Esophagus muscularis mucosa (tissue), 4 donors: ENCODE measurements at places on chromosomes 11 and 22. TPM values are rescaled to one million over a fixed set of nuclear protein-coding genes. Genes with fewer than 3 reads are reported as not detected.

- H3K36me3 ChIP-seq = peaks cover 4% of the 10 kb centered on the region
- no peaks in the 10 kb centered on the region for H3K27me3 ChIP-seq
- H3K4me1 ChIP-seq = peaks cover 47% of the 10 kb centered on the region
- peak overlapping the region; percentile 90 for H3K27ac ChIP-seq
- no peak for DNase-seq
- H3K4me3 ChIP-seq = peak overlapping the region; percentile 79
Observed at GRCh38 chr22:46250783-46251125, 661 bp upstream of the CDPF1 start.

- no peaks in the 10 kb centered on the region for H3K4me1 ChIP-seq
- H3K27ac ChIP-seq = no peak overlapping the region
- H3K27me3 ChIP-seq = no peaks in the 10 kb centered on the region
- no peak overlapping the region for H3K4me3 ChIP-seq
Observed at GRCh38 chr11:93560199-93560932, 17.2 kb upstream of the SMCO4 start.

- no peak overlapping the region for H3K27ac ChIP-seq
- H3K27me3 ChIP-seq = no peaks in the 10 kb centered on the region
- DNase-seq = no peak
Observed at GRCh38 chr11:105206633-105207032, 67.1 kb upstream of the CARD18 start.

DNA sequence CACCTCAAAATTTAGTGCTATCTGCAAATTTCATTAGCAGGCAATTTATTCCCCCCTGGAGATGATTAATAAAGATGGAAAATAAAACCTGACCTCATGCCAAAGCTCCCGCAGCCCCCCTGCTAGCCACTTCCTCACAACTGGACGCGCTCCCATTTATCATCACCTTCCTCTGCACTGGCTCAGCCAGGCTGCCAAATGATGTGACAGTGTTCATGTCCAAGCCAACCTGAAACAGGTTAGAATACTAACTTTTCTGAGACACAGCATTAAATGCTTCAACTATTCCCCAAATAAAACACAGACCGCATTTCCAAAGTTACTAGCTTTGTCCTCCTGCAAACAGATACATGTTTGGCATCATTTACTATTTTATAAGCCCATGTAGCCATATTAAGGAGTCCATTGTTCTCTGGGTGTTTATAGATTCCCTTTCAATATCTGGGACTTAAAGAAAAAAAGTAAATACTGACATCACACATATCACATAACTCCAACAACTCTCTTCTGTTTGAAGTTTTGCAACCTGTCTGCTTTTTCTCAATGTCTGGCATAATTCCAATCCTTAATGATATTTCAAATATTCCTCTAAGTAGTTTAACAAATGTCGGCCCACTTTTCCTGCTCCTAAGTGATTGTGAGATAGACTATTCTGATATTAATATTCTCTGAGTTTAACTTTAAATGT is 829.7 kb upstream of the FAT3 start:
- H3K36me3 ChIP-seq = no peaks in the 10 kb centered on the region
- peak overlapping the region; percentile 33 for H3K27ac ChIP-seq
- no peaks in the 10 kb centered on the region for H3K27me3 ChIP-seq
- H3K4me1 ChIP-seq = peaks cover 25% of the 10 kb centered on the region

DNA sequence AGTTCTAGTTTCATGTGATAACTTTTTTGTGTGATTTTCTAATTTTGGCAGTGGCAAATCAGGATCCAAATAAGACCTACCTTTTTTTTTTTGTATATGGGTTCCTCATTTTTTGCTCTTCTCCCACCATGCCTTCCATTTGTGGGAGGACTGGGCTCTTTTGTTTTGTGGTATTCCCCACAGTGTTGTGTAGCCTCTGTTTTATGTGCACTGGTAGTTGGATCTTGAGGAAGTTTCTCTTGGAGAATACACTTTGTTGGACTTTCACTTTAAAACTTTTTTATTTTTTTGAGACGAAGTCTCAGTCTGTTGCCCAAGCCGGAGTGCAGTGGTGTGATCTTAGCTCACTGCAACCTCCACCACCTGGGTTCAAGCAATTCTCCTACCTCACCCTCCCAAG is 39.7 kb downstream of the PPP6R3 start:
- DNase-seq = no peak
- no peak overlapping the region for H3K27ac ChIP-seq
- peaks cover 90% of the 10 kb centered on the region for H3K4me1 ChIP-seq
- H3K27me3 ChIP-seq = no peaks in the 10 kb centered on the region
- no peak overlapping the region for H3K4me3 ChIP-seq

DNA sequence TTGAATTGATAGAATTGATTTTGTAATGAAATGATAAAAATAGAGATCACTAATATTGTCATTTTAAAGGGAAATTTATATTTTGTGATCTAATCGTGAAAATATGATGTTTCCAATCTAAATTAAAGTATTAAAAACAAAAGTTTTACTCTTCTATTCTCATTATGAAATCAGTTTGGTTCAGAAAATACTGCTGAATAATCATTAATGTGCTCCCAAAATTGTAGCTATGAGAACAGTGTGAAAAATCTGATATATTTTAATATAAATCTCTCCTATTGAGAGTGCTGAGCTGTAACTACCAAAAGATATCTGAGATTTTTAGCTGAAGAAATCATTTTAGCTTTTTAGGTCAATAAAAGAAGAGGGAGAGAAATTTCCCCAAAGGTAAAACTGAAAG is 287.5 kb upstream of the ANO3 start:
- no peak overlapping the region for H3K27ac ChIP-seq
- H3K4me3 ChIP-seq = no peak overlapping the region
- H3K4me1 ChIP-seq = no peaks in the 10 kb centered on the region

DNA sequence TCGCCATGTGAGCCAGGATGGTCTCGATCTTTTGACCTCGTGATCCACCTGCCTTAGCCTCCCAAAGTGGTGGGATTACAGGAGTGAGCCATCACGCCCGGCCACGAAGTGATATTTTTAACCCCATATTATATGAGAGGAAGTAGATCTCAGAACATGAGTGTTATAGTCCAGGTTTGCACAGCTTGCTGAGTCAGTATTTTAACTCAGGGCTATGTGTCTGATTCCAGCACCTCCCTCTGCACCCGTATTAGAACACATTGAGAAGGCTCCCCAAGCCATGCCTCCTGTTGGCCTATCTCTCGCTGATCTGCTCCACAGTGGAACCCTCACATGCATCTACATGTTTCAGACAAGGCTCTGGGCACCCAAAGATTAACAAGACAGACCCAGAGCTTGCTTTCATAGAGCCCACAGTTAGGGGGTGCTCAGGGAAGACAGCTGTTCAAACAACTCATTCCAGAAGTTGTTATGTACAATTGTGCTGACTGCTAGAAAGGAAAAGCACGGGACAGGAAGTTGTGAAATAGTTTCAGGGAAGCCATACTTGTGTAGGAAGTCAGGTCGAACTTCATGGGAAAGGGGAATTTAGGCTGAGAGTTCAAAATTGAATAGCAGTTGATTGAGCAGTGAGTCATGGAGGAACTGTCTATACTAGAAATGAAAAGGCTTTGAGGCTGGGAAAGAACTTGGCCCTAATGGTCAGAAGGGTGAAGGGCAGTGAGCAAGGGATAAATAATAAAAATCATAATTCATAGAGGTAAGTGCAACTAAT is 49.3 kb upstream of the CLPB start:
- DNase-seq = no peak
- H3K36me3 ChIP-seq = no peaks in the 10 kb centered on the region
- H3K4me3 ChIP-seq = no peak overlapping the region
- no peaks in the 10 kb centered on the region for H3K4me1 ChIP-seq
- no peak overlapping the region for H3K27ac ChIP-seq

DNA sequence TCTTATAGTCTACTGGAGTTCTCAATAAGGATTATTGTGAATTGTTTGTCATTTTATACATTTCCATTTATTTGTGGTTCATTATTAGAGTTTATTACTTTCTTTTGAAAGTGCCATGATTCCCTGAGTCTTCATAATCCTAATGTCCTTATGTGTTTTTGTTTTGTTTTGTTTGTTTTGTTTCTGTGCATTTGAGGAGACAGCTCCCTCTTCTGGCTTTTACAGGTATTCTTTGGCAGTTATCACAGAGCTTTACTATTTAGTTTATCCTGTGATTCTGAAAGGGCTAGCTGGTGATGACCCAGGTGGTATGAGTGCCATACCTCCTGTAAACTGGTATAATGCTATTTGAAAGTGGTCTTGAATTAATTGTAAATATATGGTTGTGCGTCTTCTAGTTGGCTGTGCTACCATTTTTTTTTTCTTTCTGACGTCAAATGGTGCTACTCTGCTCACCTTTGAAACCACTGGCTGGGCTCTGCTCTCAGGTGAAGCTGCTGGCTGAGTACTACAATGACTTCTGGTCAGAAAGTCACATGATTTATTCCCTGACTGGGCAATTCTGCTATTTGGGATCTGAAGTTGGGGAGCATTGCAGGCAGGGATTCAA is 751.2 kb downstream of the JRKL start:
- H3K27ac ChIP-seq = no peak overlapping the region
- no peak overlapping the region for H3K4me3 ChIP-seq
- no peaks in the 10 kb centered on the region for H3K4me1 ChIP-seq
- no peaks in the 10 kb centered on the region for H3K27me3 ChIP-seq

DNA sequence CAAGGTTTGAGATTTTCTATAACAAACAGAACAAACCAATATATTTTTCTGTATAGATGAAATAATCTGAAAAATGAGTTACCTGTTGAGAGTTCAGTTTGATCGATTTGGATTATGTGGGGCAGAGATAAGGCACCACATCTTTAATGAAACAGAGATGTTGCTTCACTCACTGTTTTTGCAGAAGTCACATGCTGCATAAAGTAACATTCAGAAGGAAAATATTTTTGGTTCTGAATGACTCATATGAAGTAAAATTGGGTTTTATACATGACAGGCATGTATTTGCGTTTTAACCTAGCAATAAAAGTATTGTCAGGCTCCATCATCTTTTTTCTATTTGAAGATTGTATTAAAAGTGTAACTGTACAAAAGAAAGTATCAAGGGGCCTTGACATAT is 77.8 kb downstream of the BBOX1 start:
- no peaks in the 10 kb centered on the region for H3K27me3 ChIP-seq
- no peaks in the 10 kb centered on the region for H3K36me3 ChIP-seq

- no peaks in the 10 kb centered on the region for H3K36me3 ChIP-seq
- no peak overlapping the region for H3K27ac ChIP-seq
- no peak for DNase-seq
- H3K4me3 ChIP-seq = no peak overlapping the region
- H3K27me3 ChIP-seq = peaks cover 23% of the 10 kb centered on the region
Observed at GRCh38 chr22:43113526-43114251, 3.1 kb downstream of the BIK start.

DNA sequence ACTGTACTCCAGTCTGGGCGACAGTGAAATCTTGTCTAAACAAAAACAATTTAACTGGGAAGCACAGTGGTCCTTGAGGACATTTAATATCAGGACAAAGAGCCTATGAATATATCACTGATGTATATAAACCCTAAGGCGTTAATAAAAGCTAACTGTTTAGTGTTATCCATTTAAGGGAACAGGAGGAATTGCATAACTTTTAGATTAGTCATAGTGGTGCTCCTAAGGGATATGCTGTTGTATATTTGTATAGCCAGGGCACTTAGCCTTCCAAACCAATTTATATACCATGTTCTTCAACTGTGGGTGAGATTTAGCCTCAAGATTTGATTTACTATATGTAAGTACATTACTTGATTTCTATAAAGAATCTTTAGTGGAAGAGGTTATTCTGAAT is 3.0 kb upstream of the CHEK1 start:
- H3K4me1 ChIP-seq = peaks cover 14% of the 10 kb centered on the region
- no peaks in the 10 kb centered on the region for H3K27me3 ChIP-seq
- H3K4me3 ChIP-seq = no peak overlapping the region
- H3K36me3 ChIP-seq = peaks cover 42% of the 10 kb centered on the region

- peaks cover 25% of the 10 kb centered on the region for H3K4me1 ChIP-seq
- H3K27me3 ChIP-seq = no peaks in the 10 kb centered on the region
- no peaks in the 10 kb centered on the region for H3K36me3 ChIP-seq
Observed at GRCh38 chr11:121767433-121767832, 314.7 kb upstream of the SORL1-AS1 start.

- H3K4me3 ChIP-seq = no peak overlapping the region
- DNase-seq = no peak
- H3K27me3 ChIP-seq = no peaks in the 10 kb centered on the region
Observed at GRCh38 chr11:95095858-95096587, 6.4 kb downstream of the ENDOD1 start.

DNA sequence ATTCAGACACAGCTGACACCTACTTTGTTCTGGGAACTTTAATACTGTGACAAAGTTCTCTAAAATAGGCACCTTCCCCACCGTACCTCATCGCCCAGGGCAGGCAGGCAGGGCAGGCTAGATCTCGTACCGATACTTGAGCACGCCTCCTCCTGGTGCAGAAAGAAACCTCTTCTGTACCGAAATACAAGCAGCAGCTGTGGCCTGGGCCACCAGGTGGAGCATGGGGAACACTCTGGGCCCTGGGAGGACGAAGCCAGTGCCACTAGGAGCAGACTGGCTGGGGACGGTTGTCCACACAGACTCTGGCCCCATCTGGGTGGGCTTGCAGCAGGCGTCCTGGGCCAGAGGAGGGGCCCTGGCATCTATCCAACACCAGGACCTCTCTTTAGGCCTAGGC is 12.8 kb downstream of the PMM1 start:
- no peak for DNase-seq
- H3K36me3 ChIP-seq = peaks cover 60% of the 10 kb centered on the region
- peaks cover 13% of the 10 kb centered on the region for H3K4me1 ChIP-seq
- no peaks in the 10 kb centered on the region for H3K27me3 ChIP-seq
- H3K4me3 ChIP-seq = no peak overlapping the region

The GDPD4 gene
- total RNA-seq = not detected

The DUSP8 gene
- total RNA-seq = 3.5 TPM

The LRRC4C gene
- 2.5 TPM for total RNA-seq

The GPHA2 gene
- not detected for total RNA-seq

The KDM4D gene
- 0.58 TPM for total RNA-seq

The XNDC1N gene
- 9.0 TPM for total RNA-seq
